CD4-positive, alpha-beta T cell treated with Interleukin-17A for 4 hours (primary cell): ENCODE measurements at places on chromosomes 3 and 15.

DNA sequence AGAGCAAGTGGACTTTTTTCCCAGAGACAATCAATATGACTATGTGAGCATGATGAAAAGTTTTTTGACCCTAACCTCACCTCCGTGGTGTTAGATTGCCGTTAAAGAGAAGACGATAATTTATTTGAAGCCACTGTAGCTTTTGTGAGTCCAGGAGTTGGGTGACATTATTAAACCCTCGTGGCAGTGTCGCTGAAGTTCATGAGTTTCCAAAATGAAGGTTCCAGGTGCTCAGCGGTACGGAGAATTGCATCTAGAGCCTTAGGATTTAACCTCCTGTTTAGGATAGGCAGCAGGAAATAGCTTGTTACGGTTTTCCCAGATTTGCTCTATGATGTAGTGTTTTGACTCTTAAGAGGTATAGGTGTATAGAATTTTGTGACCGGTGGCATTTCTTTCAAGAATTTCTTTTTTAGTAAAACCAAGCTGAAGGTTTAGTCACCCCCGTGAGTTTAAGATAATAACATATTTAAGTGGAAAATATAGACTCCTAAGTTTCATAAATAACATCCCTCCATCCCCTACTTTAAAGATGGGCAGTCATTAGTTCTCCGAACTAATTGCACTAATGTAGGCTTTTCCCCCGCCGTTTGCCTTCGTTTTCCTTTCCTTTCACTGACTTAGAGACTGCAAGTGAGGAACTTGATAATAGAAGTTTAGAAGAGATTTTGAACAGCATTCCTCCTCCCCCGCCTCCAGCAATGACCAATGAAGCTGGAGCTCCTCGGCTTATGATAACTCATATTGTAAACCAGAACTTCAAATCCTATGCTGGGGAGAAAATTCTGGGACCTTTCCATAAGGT, 2.0 kb downstream of the SMC4 start:
- DNase-seq = peak; percentile 9

DNA sequence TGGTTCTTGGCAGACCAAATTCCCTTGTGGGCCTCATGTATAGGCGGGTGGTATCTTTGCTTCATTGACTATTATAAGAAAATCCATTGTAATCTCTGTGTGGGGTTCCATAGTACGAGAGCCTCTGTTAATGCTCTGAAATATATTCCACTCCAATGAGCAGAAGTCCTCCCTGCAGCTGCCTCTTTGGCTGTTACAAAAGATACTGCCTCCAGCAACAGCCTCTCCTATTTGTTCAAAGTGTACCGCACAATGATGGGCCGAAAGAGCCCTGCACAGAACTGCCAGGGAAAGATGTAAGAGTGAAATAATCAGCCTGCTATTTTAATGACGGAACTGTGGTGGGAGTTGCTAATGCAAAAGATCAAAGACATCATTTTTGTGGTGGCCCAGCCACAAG, 48.9 kb downstream of the GRK7 start:
- DNase-seq = no peak

DNA sequence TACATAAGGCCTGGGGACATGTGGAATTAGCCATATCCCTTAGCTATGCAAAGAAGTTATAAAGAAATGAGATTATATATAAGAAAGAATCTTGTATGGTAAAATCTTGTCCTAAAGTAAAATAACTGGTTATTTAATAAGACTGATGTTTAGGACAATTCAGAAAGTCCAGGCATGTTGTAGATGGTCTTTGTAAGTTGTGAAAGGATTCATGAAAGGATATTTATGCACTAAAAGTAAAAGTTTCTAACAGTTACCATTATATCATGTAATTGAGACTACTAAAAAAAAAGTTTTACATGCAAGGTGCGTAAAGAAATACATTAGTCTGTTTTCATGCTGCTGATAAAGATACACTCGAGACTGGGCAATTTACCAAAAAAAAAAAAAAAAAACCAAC, 146.3 kb downstream of the FMN1 start:
- DNase-seq = no peak

- DNase-seq = peak; percentile 51
Observed at GRCh38 chr3:56725175-56725574, 42.1 kb upstream of the TASOR start.

DNA sequence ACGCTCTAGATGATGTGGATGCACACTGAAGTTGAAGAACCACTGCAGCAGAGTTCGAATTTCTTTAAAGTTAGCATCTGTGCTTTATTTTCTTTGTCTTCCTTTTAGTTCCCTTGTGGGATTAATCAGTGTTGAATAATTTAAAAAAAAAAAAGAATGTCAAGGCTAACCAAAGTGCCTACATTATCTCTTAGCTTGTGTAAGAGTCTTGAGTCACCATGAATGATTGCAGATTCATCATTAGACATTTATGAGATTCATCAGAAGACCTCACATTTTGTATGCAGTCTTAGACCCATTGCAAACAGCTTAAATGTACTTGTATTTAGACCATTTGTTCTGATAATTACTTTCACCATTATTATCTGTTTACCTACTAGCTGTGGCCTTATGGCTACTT, 182.2 kb downstream of the FNDC3B start:
- DNase-seq = no peak

DNA sequence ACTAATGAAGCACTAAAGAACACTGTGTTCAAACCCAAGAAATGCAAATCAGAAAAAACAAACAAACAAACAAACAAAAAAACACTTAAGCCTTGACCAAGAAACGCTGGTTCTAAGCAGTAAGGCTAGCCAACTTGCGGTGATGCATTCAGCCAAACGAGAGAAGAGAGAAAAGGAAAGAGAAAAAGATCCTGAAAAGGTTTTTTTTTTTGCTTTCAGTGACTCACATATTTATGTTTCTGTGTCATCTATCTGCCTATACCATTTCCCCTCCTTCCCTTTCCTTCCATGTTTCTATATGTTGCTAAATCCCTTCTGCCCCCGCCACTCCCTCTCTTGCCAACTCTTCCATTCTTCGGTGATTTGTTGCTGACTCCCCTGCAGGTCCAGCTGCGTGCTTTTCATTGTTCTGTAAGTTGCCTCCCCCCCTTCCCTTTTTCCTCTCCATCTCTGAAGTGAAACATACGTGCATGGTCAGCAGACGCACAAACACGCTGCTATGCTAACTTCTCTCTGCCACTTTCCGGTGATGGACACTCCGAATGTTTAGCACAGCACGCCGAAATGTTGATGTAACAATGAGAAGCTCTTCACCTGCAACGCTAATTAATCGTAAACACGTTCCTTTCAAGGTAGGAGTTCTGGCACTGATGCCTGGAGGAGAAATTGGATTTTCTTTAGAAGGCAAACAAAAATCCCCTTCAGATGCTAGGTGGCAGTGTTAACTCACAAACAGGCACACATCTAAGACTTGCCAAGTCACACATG, 154.4 kb downstream of the TUSC7 start:
- DNase-seq = no peak

DNA sequence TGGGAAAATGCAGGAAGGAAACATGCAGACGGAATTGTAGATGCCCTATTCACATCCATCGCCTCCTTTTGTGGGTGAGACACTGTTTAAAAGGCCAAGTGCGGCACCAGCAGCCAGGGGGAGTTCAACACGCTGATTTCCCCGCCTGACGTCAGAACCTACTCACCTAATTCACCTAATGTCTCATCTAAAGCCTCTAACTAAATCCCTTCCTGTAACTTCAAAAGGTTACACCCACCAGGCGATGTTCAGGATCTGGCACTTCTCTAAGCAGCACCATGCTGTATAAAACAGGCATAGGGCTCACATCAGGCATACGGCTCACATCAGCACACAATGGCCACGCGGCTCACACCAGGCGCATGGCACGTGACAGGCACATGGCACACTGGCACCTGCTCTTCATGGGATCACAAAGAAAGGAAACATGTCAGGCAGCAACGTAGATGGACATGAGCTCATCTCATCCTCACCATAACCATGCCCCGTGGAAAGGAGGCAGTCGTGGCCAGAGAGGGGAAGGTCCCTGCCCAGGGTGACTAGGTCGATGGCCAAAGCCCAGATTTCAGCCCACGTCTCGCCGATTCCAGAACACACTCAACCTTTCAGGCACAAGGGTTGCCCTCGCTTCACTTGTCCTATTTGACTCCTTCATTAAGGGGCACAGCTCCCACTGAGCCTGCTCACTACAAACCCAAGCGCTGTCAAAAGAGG, 21.7 kb downstream of the XXYLT1 start:
- no peak for DNase-seq

GRCh38 chr15:52783191-52783829, 6.8 kb downstream of the ONECUT1 start:
- DNase-seq = no peak

DNA sequence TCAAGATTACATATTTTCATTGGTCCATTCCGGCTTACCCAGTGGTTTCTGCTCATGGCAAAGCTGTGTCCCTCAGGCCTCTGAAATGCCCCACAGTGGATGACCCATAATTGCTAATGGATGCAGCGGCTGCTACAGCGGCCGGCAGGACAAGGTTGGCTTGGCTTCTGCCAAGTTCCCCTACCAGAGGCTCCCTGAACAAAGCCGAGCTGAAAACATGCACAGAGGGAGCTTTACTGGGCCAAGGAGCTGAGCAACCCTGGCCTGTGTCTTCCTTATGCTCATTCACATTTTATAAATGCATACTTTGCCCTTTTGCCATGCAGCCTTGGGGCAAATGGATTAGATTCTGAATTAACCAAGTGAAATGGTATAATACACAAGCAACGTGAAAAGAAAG, 150.5 kb downstream of the NTRK3 start:
- no peak for DNase-seq

DNA sequence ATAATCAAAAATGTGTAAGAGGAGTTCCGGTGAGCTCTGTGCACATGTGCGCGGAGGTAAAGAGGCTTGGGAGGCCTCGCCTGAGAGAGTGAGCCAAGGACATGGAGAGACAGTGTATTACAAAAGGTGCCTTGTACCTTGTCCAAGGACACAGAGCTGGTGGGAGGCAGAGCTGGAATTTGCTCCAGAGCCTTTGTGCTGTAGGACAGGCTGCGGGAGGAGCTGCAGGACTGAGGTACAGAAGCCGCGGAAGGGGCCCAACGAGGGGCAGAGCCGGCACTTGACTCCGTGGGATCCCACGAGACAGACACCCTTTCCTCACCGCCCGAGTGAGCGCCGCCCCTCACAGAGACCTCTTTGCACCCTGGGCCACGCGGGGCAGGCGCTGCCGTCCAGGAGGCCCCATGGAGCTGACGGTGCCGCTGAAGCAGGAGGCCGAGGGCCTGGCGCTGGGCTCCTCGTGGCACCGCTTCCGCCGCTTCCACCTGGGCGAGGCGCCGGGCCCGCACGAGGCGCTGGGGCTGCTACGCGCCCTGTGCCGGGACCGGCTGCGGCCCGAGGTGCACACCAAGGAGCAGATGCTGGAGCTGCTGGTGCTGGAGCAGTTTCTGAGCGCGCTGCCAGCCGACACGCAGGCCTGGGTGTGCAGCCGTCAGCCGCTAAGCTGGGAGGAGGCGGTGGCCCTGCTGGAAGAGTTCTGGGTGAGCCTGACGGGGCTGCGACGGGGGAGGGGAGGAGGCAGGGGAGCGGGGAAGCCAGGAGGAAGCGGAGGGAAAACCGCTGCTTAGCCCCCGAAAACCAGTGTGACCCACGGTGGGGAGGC, 68.7 kb downstream of the SLTM start:
- peak; percentile 12 for DNase-seq

DNA sequence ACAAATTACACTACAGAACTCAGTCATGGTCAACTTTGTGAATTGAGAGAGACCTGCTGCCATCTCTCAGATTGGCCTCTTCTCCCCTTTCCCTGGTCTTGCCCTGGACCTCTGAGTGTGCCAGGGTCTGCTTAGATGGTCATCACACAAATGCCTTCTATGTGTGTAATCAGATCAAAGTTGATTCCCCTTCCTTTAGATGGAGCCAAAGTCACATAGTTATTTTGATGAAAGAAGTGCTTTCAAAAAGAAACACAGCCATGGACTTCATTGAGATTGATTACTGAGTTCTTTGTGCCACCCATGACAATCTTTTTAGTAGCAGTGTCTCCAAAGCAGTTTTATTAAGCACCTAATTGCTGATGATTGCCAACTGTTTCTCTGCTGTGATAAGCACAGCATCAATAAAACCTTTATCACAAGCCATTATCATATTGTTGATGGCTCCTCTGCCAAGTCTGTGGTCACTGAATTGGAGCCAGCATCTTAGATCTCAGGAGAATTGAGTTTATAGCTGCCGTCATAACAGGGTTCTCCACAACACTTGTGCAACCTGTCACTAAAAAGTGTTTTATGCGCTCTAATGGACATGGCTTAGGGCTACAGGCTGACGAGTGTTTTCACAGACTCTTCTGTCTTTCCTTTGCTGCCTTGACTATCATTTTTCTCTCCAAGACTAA, 149.7 kb upstream of the NUDT16 start:
- no peak for DNase-seq

- DNase-seq = no peak
Observed at GRCh38 chr3:69767571-69767970, 28.3 kb downstream of the MITF start.
